ENCODE measurements at places on chromosomes 7 and 10. TPM values are rescaled to one million over a fixed set of nuclear protein-coding genes. Genes with fewer than 3 reads are reported as not detected.

DNA sequence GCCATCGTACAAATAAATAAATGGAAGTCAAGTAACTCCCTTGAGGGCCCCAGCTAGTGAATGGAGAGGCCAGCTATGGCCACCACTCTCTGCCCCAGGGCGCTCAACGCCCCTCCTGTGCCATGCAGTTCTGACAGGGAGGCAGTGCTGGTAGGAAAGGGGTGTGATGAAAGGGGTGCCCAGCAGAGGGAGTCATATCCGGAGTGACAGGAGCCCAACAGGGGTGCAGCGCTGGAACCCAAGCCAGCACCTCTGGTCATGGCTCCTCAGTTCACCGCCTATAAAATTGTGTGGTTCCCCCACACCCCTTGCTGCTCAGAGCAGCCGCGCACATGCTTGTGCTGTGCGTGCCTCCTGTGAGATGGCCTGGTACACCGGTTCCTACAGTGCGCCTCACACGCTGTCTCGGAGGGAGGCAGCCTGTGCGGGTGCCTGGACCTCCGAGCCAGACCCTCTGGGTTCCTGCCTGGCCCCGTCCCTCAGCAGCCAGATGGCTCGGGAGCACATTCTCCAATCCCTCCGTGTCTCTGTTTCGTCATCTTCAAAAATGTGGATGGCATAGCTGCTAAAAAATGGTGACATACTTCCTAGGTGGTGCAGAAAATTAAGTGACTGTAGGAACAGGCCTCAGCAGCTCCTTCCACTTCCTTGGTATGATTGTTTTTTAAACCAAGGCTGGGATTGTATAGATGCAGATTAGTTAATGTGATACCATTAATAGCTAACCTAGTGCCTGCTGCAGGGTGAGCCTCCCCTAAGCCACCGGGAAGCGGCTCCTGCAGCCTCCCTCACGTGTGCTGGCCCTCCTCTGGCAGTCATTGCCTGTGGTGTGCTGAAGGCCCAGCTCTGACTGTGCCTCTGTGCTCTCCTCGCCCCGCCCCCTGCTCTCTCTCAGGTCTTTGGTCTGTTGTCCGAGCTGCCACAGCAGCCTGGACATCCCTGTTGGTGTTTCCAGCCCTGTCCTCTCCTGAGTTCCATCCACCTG, 125.8 kb downstream of the EGFR start:
- peak; percentile 76 for DNase-seq

DNA sequence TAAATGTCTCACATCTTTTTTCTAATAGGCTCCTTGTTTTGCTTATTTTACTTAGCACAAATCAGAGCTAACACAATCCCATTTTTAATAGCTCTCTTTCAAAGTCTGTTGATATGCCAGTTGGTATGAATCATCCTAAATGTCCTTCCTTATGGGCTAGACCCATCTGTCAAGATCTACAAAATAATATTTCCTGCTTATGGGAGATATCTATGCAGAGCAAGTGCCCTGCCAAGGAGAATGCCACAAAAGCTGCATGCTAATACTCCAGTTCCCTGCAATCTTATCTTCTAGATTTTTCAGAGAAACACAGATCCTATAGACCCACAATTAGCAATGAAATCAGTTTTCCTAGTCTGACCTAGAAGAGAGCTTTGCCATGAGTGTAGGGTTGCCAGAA, 230.8 kb upstream of the NPVF start:
- no peak for DNase-seq

DNA sequence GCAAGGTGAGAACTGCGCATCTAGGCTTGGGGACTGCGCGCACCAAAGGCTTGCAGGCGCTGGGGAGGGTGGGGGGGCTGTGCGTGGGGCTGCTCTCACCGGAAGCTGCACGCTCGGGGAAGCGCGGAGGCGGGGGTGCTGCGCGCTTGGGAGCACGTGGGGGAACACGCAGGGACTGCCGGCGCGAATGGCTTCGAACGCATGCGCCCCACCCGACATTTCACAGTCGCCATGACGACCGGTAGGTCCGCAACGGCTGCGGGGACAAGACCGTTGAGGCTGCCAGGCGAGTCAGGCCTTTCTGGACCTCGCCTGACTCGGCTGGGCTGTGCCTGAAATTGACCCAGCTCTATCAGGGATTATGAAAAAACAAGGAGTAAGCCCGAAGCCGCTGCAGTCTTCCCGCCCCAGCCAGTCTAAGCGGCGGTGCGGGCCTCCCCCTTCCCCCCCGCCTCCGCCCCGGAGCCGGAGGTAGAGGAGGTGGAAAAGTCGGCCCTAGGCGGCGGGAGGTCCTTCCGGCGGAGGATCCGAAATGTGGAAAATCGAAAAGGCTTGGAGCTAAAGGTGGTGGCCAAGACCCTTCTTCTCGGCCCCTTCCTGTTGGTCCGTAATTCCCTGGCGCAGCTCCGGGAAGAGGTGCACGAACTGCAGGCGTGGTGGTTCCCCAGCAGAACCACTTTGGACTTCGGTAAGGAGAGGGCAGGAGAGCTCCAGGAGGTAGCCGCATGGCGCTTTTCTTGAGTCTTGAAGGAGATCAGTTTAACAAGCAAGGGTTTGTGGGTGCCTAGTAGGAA, 34.9 kb upstream of the STEAP1 start:
- DNase-seq, result peak; percentile 45

DNA sequence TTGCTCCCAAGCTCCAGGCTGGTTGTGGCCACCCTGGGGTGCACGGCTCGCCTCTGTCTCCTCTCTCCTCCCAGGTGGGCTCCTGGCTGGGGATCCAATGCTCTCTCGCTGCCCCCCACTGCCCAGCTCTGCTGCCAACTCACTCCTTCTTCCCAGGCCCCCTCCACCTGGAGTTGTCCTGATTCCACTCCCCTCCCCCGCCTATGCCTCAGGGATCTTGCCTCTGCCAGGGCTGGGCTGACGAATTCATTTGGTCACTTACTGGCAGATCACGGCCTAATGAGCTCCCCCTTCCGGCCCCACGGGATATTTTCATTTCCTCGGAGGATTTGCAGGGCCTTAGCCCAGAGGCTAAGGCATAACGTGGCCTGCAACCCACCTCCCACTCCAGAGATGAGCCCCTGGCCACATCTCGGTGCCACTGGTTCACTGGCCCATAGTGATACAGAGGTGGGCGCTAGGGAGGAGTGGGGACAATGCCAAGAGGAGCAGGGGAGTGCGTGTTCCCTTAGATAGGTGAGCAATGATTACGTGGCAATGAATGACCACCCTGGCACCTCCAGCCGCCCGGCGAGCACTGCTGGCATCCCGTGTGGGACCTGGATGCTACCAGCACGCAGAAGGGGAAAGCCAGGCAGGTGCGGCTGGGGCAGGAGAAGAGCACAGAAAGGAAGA, 344.6 kb upstream of the SHH start:
- DNase-seq, result peak; percentile 64

- DNase-seq, result no peak
Measured at GRCh38 chr7:72275382-72276070, 136.6 kb downstream of the CALN1 start.

GRCh38 chr7:159329818-159330378, 185.2 kb upstream of the VIPR2 start:
- DNase-seq, result no peak

- DNase-seq, result no peak
Measured at GRCh38 chr10:103780242-103781149, 74.9 kb downstream of the SH3PXD2A start.

MYOF gene
- 2.7 TPM for total RNA-seq

PRXL2A gene
- 47.1 TPM for total RNA-seq

Data from H9 (cell line).